Neuronal stem cell (in vitro differentiated cells): ENCODE measurements at places on chromosomes 13 and 19.

DNA sequence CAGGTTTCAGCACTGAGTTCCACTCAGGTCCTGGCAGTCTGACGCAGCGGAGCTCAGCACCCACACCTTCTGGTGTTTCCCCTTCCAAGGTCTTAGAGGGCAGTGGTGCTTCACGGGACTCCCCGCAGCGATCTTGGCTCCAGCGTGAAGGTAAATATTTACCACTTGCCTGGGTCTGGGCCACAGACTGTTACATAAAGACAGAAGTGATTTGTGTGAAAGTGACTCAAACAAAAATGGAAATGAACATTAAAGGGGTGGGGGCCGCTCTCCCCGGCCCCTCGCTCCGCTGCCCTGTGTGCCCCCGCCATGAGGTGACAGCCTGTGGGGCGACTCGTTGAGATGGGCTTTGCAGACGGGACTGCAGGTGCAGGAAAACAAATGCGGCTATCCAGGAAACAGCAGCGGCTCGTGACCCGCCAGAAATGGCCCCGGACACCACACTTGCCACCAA is 55.0 kb downstream of the GGACT start:
- no peak for DNase-seq

DNA sequence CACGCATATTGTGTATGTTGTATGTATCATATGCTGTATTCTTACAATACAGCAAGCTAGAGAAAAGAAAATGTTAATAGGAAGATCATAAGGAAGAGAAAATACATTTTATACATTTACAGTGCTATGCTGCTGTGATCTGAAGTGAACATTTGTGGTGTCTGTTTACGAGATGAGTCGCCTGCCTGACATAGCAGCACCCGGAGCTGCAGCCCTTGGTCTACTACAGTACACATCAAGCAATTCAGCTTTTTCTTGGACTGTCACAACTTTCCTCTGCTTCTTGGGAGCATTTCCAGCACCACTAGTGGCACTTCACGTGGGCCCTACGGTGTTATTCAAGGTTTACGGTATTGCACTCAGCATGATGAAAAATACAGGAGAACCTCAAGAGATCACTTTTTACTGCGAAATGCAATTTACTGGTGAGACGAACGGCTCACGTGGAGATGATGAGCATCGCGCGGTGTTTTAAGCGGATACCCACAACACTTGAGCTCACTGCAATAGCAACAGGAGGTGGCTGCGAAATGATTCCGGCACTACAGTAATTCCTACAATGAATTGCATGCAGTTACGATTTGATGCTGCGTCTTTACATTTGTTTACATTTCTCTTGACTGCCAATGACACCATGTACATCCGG is 308.4 kb downstream of the FGF9 start:
- DNase-seq, result no peak

DNA sequence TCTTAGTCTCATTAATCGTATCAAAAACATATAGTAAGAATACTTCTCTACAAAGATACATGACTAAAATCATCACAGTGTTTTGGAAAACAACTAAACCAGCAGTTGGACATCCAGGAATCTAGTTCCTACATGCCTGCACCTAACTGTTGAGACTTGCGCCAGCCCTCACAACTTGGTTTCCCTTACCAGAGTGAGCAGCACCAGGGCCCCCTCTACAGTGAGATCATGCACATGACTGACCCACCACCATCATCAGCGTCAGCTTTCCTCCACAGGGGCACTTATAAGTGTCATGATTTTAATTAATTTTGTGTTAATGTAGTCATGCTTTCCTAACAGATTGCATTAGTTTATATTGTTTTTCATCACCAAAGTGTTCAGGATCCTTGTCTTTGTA is 1322.0 kb downstream of the EFNB2 start:
- no peak for DNase-seq

- DNase-seq, result no peak
Measured at GRCh38 chr13:53100394-53101063, 71.9 kb downstream of the OLFM4 start.

DNA sequence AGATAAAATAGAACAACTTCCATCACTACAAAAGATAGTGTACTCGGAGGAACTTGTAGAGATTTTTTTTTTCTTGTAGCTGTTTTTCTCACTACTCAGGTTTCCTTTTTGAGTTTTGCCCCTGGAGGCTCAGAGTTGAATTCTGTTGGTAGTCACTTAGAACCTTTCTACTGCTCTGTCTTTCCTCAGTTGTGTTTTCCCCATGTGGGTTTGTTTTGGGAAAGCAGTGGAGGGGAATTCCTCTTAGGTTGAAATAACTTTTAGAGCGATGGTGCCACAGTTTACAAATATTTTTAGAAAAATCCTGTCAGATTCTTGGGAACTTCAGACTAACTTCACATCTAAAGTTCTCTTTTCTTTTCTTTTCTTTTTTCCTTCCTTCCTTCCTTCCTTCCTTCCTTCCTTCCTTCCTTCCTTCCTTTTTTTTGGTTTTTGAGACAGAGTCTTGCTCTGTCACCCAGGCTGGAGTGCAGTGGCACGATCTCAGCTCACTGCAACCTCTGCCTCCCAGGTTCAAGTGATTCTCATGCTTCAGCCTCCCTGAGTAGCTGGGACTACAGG is 65.8 kb downstream of the LRCH1 start:
- DNase-seq, result no peak

GRCh38 chr13:44739539-44739938 is 163.4 kb upstream of the TSC22D1 start:
- no peak for DNase-seq

DNA sequence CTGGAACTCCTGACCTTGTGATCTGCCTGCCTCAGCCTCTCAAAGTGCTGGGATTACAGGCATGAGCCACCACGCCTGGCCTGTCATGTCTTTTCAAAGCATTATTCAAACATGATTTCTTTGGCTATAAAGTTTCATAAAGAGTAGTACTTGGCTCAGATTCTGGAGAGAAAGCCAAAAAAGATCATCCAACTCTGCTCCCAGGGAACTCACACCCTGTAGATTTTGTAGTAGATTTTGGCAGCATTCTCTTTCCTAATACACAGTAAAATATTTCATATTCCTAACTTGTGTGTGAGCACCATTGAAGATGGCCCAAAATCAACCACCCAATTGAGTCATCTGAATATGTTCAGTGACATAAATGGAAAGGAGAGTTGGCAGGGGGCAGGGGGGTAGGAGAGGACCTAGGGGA is 48.4 kb downstream of the CAB39L start:
- no peak for DNase-seq

GRCh38 chr13:50616101-50616500 is 227.4 kb downstream of the DLEU7 start:
- no peak for DNase-seq

GRCh38 chr19:4456843-4457653 is 546 bp downstream of the UBXN6 start:
- DNase-seq, result peak; percentile 82

DNA sequence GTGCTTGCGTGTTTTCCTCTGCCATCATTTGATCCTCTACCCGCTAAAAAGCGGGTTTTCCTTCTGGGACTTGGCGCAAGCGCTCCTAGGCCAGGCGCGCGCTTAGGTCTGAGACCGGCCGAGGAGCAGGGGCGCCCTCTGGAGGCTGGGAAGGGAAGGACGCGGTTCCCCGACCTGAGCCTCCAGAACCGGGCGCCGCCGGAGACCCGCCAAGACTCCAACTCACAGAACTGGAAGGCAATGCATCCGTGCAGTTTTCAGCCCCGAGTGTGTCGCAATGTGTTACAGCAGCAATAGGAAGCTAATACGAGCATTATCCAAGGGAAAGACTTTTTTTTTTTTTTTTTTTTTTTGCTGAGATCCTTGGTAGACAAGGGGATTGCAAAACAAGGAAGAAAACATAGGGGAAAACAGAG is 190.9 kb downstream of the COL4A1 start:
- peak; percentile 61 for DNase-seq

GRCh38 chr19:46202872-46203860 is 26.4 kb upstream of the IGFL1 start:
- no peak for DNase-seq

- no peak for DNase-seq
Measured at GRCh38 chr19:13427273-13428051, 78.8 kb downstream of the CACNA1A start.

GRCh38 chr13:54852831-54853230 is 1824.2 kb downstream of the OLFM4 start:
- DNase-seq, result no peak

DNA sequence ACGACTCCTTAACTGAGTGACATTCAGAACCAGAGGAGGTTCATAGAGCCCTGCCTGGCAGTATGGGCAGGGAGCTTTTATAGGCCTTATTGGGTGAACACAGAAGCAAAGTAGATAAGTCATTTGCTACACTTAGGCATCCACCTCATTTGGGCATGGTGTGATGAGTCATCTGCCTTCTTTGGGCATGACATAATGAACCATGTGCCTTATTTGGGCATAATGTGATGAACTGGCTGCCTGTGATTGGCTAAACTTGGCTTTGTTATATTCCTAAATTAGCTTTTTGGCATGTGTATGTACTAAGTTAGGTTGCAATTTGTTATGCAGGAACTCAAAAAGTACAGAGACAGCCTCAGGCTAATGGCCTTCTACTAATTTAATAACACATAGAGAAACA is 2210.2 kb upstream of the PCDH20 start:
- DNase-seq, result no peak

- DNase-seq, result peak; percentile 76
Measured at GRCh38 chr19:19145684-19146608, 7.7 kb upstream of the TMEM161A start.

GRCh38 chr13:21076253-21076652 is 14.9 kb upstream of the LATS2 start:
- no peak for DNase-seq

GRCh38 chr19:16527971-16528521 is 14.2 kb downstream of the CHERP start:
- no peak for DNase-seq

DNA sequence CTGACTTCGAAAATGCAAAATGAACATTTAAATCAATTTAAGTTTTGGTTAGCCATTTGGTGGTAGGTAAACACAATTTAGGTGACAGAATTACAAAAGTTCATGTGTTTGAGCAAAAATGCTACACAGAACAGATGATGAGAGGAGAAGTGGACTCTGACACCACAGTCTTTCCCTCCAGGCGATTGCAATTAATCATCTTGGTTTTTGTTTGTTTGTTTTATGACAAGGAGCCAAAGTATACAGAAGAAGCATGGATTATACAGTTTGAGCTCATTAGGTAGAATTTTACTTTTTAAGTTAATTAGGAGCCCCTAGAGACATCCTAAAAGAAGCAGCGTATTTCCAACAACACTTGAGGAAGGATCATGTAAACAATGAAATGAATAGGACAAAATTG is 49.3 kb upstream of the FREM2 start:
- no peak for DNase-seq

- no peak for DNase-seq
Measured at GRCh38 chr19:892243-892893, 619 bp downstream of the MED16 start.

DNA sequence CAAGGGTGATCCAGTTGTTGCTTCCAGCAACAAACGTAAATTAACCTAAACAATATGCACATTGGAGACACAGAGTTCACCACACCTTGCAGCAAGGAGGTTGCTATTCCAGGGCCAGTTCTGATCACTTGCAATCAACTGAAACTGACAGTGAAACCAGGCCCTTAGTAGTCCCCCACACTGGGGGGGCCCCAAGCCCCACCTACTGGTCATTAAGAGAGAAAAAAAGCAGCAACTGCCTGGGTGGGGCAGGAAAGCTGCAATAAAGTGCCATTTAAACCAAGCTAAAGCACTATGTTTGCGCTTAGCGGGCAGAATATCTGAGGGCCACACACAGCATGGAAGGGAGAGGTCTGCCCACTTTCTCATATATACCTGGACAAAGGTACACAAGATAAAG is 51.5 kb downstream of the ATP7B start:
- no peak for DNase-seq

GRCh38 chr13:103325672-103326071 is 259.5 kb upstream of the SLC10A2 start:
- no peak for DNase-seq

DNA sequence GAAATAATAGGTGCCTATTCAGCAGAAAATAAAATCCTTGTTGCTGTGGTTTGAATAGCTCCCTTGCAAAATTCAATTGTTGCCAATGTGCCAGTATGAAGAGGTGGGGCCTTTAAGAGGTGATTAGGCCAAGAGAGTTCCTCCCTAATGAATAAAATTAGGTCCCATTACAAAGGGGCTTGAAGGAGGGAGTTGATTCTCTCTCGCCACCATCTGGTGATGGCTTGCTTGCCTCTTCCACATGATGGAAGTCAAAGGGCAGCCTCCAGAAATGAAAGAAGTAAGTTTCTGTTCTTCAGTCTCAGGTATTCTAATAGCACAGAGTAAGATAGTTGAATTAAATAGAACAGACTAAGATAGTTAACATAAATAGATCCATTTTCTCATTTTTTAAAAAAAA is 3.0 kb upstream of the EEF1AKMT1 start:
- DNase-seq, result no peak

- no peak for DNase-seq
Measured at GRCh38 chr13:21232599-21232998, 56.1 kb downstream of the MRPL57 start.

GRCh38 chr13:48923376-48923775 is 52.3 kb upstream of the FNDC3A start:
- no peak for DNase-seq

GRCh38 chr13:26914624-26915023 is 154.0 kb upstream of the GPR12 start:
- DNase-seq, result no peak

GRCh38 chr13:72567566-72567965 is 159.9 kb downstream of the MZT1 start:
- no peak for DNase-seq

DNA sequence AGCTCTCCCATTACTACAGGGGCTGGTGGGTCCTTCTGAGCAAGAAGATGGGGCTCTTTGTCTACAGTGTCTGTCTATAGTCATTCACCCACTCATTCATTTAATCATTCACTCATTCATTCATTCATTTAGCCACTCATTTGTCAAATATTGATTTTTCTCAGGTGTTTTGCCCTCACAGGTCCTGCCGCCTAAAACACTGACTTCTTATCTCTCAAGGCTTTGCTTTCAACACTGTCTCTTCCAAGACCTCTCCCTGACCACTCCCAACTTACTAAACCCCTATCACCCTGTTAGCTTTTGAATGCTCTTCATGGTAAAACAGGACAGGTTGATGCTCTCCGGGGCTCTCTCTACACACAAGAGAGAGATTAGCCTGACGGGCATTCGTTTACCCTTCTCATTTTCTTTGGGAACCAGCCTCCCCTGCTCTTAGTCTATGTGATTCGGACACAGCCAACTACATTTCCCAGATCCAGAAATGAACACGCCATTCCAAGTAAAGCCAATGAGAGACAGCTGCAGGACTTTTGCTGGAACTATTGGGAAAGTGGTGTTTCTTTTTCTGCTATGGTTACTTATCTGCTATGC is 22.7 kb downstream of the FAM187B start:
- DNase-seq, result no peak

DNA sequence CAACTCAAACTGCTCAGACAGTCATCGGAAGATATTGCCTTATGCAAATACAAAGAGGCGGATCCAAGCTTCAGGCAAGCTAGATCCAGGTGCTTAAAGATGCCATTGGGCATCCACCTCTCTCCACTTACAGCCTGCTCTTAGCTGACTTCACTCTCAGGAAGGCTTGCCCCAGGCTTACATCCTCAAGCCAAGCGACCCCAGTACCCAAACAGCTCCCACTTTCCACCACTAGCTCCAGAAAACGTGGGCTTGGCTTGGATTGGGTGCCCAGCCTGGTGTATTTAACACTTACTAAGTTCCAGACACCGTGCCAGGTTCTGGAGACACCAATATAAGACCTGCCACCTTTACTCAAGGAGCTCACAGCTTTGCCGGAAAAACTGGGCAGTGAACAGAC is 142.1 kb upstream of the VSTM2B start:
- no peak for DNase-seq
